ENCODE measurements at places on chromosomes 11 and 22. TPM values are rescaled to one million over a fixed set of nuclear protein-coding genes. Genes with fewer than 3 reads are reported as not detected.

AMOTL1 gene
- polyA plus RNA-seq = 45.5 TPM

GAB4 gene
- not detected for polyA plus RNA-seq

VWCE gene
- 1.3 TPM for polyA plus RNA-seq

GGTLC3 gene
- 0.30 TPM for polyA plus RNA-seq

SLC25A22 gene
- polyA plus RNA-seq = 11.5 TPM

SCGB1C1 gene
- polyA plus RNA-seq = 1.3 TPM

NLRP14 gene
- polyA plus RNA-seq = 1.4 TPM

MS4A5 gene
- polyA plus RNA-seq = not detected

POTEH gene
- not detected for polyA plus RNA-seq

CNGA4 gene
- polyA plus RNA-seq = 0.14 TPM

SHANK2 gene
- 28.4 TPM for polyA plus RNA-seq

NFAM1 gene
- 0.96 TPM for polyA plus RNA-seq

OR52I1 gene
- polyA plus RNA-seq = not detected

TBX10 gene
- not detected for polyA plus RNA-seq

IFITM1 gene
- polyA plus RNA-seq = 45.6 TPM

LSP1 gene
- 4.2 TPM for polyA plus RNA-seq

ZNF280B gene
- 4.7 TPM for polyA plus RNA-seq

OR52H1 gene
- not detected for polyA plus RNA-seq

OSBP2 gene
- polyA plus RNA-seq = 5.3 TPM

OR5A1 gene
- not detected for polyA plus RNA-seq

SLC22A24 gene
- 0.69 TPM for polyA plus RNA-seq

TREH gene
- 0.64 TPM for polyA plus RNA-seq

ADORA2A gene
- 7.3 TPM for polyA plus RNA-seq

SELENOM gene
- 8.0 TPM for polyA plus RNA-seq

IGLL5 gene
- polyA plus RNA-seq = not detected

SESN3 gene
- 77.3 TPM for polyA plus RNA-seq

KRTAP5-9 gene
- 0.33 TPM for polyA plus RNA-seq

OVOL1 gene
- 12.6 TPM for polyA plus RNA-seq

CCDC73 gene
- polyA plus RNA-seq = 0.23 TPM

CST6 gene
- polyA plus RNA-seq = not detected

MICAL2 gene
- 8.3 TPM for polyA plus RNA-seq

SUN2 gene
- 47.6 TPM for polyA plus RNA-seq

CRYBA4 gene
- polyA plus RNA-seq = not detected

OR5T3 gene
- polyA plus RNA-seq = not detected

Measured in right renal cortex interstitium (tissue), 3 donors.